ENCODE measurements at places on chromosomes 2 and 18.

GRCh38 chr2:106117347-106117746 is 76.8 kb downstream of the UXS1 start:
- DNase-seq = no peak

DNA sequence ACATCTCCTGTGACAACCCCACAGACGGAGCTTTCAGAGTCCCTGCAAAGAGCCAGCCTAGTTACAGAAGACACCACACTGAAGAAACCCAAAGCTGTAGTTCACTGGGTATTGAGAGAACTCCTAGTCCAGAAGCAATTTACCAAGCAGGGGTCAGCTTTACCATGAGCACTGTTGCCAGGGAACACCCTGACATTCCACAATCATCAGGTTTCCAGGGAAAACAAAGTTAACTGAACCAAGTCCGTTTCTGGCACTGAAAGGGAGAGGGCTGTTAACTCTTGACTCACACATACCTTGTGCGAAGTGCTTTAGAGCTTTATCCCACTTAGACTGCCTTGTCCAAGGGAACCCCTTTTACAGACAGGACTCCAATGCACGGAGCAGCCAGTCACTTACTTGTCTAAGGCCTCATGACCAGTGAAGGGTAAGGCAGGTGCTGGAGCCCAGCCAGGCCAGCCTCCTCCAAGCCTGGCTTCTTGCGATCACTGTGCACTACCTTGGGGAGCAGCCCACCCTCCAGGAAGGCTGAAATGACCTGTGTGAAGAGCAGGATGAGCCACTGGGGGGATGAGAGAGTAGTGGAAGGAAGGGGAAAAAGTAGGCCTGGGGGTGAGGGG is 53.9 kb downstream of the REEP1 start:
- no peak for DNase-seq

DNA sequence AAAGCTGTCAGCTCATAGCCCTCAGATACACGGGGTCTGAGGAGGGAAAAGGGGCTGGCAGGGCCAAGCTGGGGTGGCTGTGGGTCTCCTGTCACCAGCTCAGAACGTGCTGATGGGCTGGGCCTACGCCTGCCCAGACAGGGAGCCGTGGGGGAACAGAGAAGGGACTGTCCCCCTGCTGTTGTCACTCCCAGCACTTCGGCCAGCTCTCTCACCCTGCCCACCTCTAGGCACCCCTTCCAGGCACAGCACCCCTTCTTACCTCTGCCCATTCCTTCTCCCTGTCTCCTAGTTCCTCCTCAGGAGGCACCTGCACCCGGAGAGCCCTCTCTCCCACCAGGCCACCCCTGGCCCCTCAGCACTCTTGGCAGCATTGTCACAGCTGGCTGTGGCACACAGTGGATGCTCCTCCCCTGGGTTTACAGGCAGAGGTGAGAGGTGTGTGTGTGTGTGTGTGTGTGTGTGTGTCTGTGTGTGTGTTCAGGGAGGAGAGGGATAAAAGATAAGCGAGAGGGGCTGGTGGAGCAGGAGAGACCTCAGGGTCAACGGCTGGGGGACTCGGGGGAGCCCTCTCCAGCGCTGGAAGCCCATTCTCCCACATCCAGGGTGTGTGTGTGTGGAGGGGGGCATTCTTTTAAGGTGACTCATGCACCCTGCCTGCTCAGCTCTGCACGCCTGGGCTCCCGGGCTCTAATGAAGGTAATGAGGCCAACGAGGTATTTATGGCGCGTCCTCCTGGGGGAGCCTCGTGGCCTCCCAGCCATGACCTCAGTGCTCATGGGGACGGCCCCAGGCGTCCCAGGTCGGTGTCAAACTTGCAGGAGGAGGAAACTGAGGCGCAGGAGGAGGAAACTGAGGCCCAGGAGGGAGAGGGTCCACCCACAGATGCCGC is 66.1 kb upstream of the SMAD7 start:
- DNase-seq = no peak

- DNase-seq = no peak
Measured at GRCh38 chr2:231362555-231363184, 32.8 kb upstream of the B3GNT7 start.

GRCh38 chr18:49360582-49360981 is 99.9 kb downstream of the DYM start:
- DNase-seq = no peak

DNA sequence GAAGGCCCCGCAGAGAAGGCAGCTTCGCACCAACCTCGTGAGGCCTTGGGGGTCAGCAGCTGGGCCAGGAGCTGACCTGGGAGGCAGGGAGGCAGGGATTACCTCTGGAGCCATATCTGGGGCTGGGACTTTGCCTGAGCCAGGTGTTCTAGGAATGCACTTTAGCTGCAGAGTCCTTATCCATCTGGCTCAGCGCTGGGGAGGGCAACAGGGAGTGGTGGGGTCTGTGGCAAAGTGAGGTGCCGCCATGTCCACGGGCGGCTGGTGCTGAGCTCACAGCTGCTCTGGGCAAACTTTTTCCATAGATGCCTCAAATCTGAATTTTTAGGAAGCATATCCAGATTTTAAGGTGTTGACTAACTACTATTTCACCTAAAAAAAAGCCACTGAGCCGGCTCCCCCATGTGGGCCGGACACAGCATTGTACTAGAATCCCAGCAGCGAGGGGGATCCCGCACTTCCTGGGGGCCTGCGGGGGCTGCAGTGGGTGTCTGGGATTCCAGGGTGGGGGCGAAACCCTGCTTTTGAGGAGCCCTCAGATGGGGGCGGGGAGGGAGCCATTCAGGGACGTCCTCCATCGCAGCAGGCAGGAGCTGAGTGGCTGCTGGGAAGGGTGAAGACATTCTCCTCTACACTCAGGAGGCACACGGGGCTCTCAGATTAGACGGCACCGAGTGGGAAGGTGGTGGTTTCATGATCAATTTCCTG is 34.6 kb downstream of the RTP5 start:
- DNase-seq = no peak

DNA sequence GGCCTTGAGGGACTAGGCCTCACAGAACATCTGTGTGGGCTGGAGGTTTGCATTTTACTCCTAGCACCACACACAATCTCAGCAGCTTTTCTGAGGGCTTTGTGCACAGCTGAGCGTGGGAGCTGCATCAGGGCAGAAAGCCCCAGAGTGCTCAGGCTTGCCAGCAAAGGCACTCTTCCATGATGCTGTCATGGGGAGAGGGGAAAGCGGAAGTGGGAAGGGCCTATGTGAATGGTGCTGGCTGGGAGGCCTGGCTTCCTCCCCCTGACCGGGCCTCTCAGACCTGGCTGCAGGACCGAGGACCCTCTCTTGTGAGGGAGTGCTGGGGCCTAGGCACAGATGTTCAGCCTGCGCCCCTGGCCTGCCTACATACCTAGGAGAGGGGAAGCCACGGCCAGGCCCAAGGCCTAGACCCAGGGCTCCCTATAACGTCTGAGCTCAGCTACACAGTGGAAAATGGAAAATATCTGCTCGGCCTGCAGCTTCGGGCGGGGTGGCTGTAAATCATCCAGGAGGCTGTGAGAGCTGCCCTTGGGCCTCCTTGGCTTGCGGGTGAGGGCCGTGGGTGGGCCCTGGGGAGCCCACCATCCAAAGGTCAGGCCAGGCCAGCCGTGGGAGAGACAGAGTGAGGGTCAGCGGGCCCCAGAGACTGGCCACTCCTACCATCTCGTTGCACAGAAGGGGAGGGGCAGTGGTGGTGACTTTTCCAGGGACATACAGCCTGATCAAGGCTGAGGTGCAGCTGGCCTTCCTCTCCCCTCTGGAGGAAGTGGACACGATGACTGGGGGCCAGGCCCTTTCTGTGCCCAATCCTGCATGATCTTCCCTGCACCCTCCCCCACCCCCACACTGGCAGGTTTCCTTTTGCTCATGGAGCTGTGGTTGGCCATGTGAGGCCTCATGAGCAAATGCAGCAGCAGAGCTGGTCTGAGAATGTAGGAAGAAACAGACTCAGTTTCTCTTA is 22.8 kb downstream of the GLI2 start:
- no peak for DNase-seq

Measured in stimulated activated naive B cell treated with anti-CD40 and anti-IgM and Interleukin-4, amounts not matched to agents 10 μg/mL and 1 μg/mL and 100 μg/mL, for 72 hours (primary cell).